ENCODE measurements at places on chromosomes 12 and 14. TPM values are rescaled to one million over a fixed set of nuclear protein-coding genes. Genes with fewer than 3 reads are reported as not detected.

The INSM2 gene
- total RNA-seq: not detected

- DNase-seq: no peak
Measured at GRCh38 chr12:2383325-2384028, 330.7 kb downstream of the CACNA1C start.

GRCh38 chr12:13038491-13039161 is 5.6 kb upstream of the FAM234B start:
- peak; percentile 81 for DNase-seq

DNA sequence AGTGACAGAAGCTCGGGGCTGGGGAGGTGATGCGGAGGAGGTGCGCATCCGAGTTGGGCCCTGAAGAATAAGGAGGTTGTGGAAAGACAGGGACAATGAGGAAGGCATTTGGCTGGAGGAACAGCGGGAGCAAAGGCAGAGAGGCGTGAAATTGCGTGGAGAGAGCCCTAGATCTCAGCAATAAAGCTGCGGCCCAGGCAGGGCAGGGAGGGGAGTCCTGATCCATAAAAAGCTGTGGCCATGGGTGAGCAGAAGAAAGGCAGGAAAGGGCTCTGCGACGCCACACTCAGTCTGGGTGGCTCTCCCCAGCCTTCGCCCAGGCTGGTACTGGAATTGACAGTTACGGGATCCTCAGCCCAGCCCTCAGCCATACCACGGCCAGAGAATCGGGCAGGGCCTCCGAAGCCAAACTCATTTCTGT is 2.2 kb downstream of the FIGNL2 start:
- no peak for DNase-seq

DNA sequence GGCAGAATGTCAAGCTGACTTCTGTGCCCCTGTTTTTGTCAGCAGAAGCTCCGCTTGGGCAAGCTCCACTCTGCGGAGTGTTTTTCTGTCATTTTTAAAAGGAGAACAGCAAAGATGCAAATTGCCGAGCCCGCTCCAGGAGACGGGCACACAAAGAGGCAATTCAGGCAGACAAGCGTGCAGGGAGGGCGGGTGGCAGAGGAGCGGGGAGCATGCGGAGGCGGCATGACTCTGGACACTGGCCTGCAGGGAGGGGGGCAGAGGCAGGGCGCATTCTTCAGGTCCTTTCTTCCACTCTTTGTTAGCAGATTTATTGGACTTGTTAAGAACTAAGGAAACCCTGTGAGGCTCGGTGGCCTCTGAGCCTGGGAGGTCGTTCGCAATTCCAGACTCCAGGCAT is 187.3 kb upstream of the RMST start:
- DNase-seq: no peak

DNA sequence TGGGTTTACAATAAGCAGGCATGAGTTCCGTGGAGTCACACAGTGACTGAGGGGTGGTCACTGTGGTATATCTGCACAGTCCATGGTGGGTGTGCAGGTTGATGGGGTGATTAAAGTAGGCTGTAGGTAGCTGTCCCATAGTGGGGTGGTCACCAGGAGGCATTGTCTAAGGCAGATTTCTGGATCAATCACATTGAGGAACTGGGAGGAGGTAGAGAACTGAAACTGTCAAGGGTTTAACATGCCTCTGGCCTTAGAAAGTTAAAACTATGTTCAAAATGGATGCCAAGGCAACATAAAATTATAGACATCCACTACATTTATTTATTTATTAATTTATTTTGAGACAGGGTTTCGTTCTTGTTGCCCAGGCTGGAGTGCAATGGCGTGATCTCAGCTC is 8.3 kb downstream of the ADCK1 start:
- DNase-seq: no peak

The PLEKHD1 gene
- total RNA-seq: 0.05 TPM

The ADAMTS20 gene
- 0.66 TPM for total RNA-seq

DNA sequence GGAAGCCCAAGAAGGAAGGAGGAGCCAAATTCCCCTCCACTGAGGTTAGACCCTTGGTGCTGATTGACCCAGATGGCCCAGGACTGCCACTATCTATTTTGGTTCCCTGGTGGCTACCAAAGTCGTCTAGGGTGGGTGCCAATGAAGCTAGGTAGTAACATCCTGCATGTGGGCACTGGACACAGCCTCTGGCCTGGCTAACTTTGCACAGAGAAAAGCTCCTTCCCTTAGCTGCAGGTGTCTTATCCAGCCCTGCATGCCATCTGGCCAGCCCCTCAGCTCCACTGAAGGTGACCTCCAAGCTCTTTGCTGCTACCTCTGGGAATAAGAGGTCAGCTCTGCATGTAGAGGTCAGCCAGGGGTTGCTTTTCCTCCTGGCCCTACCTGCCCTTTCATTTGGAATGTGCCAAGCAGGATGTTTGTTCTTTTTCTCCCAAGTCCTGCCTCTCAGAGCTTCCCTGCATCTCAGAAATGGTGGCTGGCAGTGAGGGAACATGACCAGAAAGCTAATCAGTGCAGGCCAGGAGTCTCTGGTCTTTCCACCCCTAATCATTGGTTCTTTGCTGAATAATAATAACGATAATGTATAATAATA is 34.0 kb downstream of the JDP2 start:
- DNase-seq: no peak

- DNase-seq: no peak
Measured at GRCh38 chr14:105139212-105139825, 29.3 kb downstream of the JAG2 start.

DNA sequence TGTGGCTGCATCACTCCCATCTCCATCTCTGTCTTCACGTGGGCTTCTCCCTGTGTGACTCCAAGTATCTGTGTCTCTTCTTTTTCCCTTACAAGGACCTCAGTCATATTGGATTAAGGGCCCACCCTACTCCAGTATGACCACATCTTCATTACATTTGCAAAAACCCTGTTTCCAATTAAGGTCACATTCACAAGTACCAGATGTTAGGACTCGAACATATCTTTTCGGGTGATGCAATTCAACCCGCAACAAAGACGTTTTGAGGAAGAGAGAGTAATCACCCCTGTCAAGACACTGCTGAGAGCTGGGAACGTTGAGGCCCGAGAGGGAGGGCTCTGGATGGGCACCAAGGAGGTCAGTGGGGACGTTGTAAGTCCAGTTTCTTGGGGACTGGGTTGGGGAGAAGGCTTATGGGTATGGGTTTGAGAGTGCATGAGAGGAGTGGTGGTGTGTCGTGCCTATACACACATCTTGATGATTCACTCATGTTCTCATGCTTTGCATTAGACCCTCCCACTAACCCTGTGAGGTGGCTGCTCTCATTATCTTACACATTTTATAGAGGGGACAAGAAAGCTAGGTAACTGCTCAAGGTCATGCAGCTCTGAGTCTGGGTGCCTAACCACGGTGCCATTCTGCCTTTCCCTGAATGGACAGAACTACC is 12.1 kb upstream of the IFI27 start:
- DNase-seq: no peak

DNA sequence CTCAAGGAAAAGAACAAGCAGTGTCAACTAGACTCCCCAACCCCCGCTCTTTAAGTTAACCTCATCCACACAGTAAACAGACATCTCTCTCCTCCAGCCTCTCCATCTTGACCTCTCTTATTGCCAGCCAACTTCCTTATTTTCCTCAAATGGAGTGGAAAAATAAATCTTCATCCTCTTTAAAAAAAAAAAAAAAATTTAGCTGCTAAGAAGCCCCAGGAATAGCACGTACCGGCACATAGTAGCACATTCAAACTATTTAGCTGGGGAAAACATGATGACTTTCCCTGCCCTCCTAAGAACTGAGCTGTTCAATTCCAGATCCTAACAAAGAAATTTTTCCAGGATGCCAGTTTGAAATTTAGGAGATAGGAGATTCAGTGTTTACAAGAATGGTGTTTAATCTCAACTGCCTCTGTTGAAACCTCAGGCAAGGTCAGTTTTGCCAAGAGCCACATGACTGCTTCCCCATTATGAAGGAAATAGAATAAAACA is 90.8 kb downstream of the EPS8 start:
- no peak for DNase-seq

The FAIM2 gene
- 0.10 TPM for total RNA-seq

The CLEC2A gene
- total RNA-seq: 0.84 TPM

DNA sequence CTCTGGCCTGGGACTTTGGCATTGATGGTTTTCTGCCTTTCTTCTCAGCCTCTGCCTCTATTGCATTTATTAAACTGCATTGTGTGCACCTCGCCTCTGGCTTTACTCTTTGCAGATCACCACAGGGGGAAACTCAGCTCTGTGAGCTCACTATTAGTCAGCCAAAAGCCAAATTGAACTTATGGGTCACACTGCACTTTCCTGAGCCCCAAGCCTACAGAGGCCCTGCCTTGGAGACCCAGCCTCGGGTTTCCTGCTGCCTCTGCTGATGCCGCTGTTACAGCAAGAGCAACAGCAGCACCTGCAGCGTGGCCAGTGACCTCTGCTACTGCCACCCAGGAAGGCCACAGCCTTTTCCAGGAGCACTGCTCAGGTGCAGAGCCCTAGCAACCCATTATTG is 122.5 kb downstream of the DAD1 start:
- peak; percentile 33 for DNase-seq

DNA sequence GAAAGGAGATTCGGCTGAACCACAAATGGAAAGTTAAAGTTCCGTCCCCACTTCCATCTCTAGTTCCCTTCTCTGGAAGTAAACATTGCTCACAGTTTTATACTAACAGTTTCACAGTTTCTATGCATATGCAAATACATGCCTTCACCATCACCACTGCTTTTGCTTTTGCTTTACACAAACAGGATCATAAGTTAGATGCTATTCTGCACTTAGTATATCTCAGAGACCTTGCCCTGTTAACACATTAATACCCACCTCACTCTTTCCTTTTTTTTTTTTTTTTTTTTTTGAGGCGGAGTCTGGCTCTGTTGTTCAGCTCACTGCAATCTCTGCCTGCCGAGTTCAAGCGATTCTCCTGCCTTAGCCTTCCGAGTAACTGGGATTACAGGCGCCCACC is 890 bp downstream of the TEP1 start:
- no peak for DNase-seq

The PELI2 gene
- 5.3 TPM for total RNA-seq

DNA sequence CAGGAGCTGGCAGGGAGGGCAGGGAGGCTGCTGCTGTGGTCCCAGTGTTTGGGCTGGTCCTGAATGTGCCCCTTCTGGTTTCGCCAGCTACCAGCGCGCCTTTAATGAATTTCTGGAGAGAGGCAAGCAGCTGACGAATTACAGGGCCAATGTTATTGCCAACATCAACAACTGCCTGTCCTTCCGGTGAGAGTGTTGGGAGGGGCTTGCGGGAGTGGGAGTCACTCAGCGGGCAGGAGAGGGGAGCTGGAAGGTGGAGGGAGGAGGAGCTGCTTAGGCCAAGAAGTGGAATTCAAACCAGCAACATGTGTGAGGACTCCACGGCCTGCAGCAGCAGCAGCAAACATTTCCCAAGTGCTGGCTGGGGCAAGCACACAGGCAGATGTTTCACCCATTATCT is 7.7 kb downstream of the TNFAIP2 start:
- peak; percentile 80 for DNase-seq

DNA sequence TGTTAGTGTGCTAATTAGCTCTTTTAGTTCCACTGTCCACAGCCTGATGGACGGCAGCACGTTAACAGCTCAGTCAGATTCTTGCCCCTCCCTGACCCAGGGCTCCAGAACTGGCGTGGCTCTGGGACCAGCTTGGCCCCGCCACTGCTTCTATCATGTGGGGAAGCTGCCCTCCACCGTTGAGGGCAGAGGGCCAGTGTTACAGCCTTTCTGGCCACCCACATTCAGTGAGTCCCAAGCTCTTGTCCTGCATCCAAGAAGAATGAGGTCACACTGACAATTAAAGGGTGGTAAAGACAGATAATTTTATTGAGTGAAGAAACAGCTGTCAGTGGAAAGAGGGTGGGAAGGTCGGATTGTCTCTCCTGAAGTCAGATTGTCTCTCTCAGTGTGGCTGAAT is 36.9 kb downstream of the BCL2L14 start:
- DNase-seq: no peak

DNA sequence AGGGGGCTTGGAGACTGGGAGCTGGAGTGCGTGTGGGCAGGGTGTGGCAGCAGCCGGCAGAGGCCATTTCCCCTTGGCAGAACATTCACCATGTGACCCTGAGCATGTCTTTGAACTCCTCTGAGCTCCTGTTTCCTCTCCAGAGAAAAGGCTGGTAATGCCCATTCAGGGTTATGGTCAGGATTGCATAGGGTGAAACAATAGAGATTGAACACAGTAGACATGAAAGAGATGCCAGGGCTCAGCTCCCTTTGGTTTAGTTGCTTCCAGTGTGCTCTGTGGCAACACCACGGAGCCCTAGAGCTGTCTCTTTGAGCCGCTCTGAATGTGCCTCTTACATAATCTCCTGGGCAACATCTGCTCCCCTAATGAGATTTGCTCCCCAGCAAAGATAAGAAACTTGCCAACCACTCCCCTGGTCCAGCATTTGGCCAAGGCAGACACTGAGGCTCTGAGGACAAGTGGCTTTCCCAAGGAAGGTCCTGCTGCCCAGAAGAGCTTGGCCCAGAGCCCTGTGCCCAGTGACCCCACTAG is 4.6 kb downstream of the IFI27 start:
- DNase-seq: no peak

GRCh38 chr12:25800101-25800500 is 158.4 kb upstream of the RASSF8 start:
- DNase-seq: peak; percentile 31

GRCh38 chr14:102403028-102403427 is 40.3 kb downstream of the TECPR2 start:
- no peak for DNase-seq

The TSPAN8 gene
- total RNA-seq: not detected

GRCh38 chr14:22996768-22997654 is 12.9 kb downstream of the C14orf93 start:
- DNase-seq: no peak

- DNase-seq: peak; percentile 60
Measured at GRCh38 chr14:65169351-65169750, 67.0 kb upstream of the MAX start.

DNA sequence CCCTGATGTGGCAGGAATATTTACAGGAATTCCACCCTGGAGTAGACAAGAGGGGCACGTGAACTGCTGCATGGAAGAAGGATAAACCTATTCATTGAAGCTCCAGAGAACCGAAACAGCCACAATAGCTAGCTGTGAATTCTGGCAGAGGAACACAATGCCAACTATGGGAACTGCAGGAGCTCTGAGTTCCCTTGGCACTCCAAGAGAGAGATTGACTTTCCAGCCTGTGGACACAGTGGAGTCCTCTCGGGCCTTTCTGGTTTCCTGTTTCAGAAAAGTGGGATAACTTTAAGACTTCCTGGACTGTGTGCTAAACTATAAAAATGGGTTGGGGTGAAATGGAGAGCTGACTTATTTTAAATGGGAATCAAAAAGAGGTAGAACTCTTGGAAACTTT is 11.9 kb downstream of the CACNA2D4 start:
- DNase-seq: no peak

DNA sequence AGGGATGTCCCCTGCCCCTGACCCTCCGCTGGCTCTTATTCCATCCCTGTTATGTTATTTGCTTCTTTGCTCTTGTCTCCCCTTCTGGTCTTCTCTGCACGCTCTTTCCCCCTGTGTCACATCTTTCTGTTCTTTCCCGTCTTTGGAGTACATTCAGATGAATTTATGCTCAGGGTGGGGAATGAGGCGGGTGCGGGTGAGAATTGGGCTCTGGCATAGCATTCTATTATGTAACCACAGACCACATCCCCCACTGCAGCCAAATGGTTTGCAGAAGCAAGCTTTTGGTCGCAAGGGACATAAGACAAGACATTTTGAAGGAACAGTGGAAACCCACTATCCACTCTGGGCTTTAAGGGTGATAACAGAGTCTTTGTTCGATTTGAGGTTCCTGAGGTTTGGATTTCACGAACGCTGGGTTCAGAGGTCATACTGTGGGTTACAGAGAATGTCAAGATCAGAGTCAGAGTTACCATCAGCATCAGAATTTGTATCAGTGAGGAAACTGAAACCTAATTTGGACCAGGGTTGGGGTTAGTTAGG is 3.8 kb downstream of the ENDOU start:
- no peak for DNase-seq

The KRT8 gene
- 2,570 TPM for total RNA-seq

The GAPDH gene
- total RNA-seq: 5,151 TPM

The PCED1B gene
- 2.4 TPM for total RNA-seq

All from astrocyte (in vitro differentiated cells and primary cell).